ENCODE measurements at places on chromosomes 4 and X.

DNA sequence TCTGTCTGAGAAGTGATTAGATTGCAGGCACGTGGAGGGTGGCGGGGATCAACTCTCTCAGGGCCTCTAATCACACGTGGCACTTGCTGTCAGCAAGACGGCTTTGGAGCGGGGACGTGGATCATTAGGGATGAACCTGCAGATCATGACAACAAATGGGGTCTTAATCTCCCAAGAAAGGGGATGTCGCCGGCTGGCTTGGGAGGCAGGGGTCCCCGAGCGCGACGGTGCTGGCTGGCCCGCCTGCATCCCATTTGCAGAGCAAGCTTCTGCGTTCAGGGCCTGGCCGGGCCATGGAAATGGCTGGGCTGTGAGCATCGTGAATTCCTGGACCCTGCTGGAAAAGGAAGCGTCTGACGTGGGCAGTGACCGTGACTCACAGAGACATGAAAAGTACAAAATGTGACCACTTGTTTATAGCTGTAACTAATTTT is 85.1 kb upstream of the SHOX start:
- no peak for DNase-seq

- no peak for DNase-seq
These were observed 235.8 kb downstream of the DCLK2 start for GRCh38 chr4:150314031-150314430.

DNA sequence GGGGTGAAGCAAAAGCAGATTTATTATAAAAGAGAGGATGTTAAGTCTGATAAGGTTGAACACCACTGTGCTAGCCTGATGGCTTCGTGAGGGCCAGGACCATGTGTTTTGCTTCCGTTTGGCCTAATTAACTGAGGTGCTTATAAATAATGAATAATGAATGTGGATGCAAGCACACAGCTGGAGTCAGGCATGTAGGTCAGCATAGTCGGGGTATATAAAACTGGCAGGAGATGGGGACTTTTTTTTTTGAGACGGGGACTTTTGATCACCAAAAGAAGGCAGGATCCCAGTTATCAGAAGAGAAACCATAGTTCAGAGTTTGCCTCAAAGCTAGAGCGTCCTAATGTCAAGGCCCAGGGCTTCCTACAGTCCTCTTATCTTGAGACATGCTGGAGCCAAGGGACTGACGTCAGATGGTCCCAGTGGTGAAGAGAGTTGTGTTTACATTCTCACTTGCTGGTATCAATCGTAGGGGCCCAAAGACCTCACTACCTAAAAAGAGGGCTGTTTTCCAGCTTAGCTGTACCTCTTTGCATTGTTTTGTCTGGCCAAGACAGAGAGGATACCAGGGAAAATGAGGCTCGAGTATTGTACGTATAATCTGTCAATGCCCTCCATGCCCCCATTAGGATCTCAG is 50.4 kb downstream of the RTL9 start:
- DNase-seq, result no peak

DNA sequence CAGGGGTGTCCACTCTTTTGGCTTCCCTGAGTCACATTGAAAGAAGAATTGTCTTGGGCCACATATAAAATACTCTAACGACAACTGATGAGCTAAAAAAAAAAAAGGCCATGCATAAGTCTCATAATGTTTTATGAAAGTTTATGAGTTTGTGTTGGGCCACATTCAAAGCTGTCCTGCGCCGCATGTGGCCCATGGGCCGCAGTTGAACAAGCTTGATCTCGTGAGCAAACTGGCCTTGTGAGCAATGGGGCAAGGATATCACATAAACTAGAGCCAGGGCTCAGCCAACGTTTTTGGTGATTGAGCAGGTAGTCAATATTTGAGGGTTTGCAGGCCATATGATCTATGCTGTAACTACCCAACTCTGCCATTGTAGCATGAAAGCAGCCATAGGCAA is 44.6 kb upstream of the PHKA2 start:
- DNase-seq, result no peak

- no peak for DNase-seq
These were observed 11.3 kb upstream of the PLAC1 start for GRCh38 chrX:134669378-134670098.

DNA sequence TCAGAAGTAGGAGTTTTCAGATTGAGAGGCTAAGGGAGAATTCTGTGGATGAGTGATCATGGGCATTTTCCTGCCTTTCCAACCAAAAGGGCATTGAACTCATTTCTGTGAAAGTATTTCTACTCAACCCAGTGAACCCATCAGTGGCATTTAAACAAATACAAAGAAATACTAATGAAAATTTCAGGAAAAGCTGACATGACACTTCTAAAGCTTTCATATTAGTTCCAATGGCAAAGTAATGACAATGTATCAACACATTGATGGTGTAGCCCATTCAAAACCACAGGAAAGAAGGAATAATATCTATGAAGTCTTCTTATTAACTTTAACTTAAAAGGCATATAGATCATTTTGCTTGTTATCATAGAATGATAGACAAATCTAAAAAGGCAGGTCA is 183.5 kb upstream of the ANXA10 start:
- DNase-seq, result no peak

DNA sequence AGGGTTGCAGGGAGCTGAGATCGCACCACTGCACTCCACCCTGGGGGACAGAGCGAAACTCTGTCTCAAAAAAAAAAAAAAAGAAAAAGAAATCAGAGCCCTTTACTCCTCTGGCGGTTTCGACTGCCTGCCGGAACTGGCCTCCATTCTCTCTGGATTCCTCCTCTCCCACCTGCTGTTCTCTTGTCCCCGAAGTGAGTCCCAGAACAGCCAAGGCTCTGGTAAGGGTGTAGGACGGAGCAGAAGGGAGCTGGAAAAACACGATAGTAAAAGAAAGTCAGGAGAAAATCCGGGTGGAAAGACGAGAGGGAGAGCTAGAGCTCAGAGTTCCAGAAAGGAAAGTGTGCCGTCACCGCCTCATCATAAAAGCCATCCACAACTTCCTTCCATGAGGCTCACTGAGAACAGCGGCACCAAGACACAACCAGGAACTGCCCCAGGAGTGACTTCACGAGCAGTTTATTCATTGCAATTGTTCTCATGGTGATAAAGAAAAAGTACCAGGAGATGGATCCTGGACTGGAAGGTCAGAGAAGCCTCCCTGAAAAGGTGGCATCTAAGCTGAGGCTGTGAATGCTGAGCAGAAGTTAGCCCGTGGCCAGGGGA is 12.3 kb downstream of the TLR3 start:
- no peak for DNase-seq

DNA sequence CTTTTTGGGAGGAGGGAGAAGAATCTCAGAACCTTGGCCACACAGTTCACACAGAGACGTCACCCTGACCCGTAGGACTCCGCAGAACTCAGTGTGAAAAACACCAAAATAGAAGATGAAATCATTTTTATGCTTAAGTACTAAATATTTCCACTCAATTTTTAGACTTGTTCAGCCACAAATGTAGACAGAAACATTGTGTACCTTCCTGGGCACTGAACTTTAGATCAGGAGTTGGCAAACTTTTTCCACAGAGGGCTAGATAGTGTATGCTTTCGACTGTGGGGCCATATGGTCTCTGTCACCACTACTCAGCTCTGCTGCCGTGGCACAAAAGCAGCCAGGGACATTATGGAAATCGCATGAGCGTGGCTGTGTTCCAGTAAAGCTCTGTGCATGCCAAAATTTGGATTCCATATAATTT is 61.8 kb upstream of the STOX2 start:
- no peak for DNase-seq

GRCh38 chr4:52248820-52249219 is 197.7 kb downstream of the SPATA18 start:
- DNase-seq, result no peak

DNA sequence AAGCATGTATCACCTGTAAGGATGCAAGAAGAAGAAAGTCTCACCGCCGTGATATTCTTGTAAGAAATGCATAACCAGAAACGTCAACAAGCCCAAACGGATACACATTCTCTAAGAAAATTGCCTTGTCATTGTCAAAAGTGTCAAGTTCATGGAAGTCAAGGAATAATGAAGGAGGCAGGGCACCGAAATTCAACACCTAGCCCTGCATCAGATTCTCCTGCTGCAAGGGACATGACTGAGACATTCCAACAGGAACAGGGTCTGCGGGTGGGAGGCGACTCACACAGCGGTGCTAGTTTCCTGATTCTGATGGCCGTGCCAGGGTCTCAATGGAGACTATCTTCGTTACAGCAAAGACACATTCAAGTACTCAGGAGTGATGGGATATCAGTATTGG is 26.7 kb downstream of the IRF2 start:
- DNase-seq, result no peak

DNA sequence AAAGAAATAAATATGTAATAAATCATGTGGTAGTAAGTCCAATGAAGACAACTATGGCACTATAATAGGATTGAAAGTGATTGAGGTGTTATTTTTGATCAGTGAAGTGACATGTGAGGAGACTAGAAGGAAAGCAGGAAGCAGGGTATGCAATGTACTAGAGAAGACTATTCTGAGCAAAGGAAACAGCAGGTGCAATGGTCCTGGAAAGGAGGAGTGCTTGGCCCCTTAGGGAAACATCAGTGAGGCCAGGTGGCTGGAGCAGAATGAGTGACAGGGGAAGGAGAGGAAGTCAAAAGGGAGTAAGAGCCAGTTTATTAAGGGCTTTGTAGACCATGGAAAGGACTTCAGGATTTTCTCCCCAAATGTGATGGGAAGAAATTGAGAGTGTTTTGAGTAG is 207.6 kb upstream of the HCCS start:
- DNase-seq, result no peak

DNA sequence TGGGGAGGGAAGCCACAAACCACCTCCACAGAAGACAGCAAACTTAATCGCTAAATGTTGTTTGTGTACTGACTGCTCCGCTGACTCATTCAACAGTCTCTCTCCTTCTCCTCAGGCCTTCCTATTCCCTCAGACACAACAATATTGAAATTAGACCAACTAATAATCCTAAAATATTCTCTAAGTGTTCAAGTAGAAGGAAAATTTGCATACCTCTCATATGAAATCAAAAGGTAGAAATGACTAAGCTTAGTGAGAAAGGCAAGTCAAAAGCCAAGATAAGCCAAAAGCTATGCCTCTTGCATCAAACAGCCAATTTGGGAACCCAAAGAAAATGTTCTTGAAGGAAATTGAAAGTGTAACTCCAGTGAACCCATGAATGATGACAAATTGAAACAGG is 75.7 kb upstream of the ARHGAP24 start:
- DNase-seq, result no peak

GRCh38 chrX:133415276-133416105 is at the start of gene GPC4:
GPC4 (minus strand) TSS chrX:133415489; CDS start chrX:133414965, 524 bp downstream.
- DNase-seq, result no peak

GRCh38 chr4:138241281-138242075 is 671 bp downstream of the SLC7A11 start:
- DNase-seq, result no peak

DNA sequence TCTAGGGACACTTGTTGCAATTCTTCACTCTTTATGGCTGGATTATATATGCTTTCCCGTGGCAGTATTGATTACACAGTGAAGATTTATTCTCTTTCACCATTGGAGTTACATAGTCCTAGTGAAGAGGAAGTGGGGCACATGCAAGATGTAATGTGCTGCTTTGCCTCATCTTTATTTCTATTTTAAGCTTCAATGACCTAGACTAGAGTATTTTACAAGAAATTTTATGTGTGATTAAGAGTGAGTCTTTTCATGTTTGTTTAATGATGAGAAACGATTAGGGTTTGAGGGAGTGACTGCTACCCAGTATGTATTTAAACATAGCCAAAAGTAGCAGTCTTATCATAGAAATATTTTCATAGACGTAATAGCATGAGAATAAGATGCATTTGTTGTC is 30.8 kb downstream of the DIAPH2 start:
- DNase-seq, result no peak

GRCh38 chrX:21493226-21493830 is 119.1 kb downstream of the CNKSR2 start:
- no peak for DNase-seq

GRCh38 chr4:72604324-72604723 is 35.3 kb upstream of the ADAMTS3 start:
- DNase-seq, result no peak

DNA sequence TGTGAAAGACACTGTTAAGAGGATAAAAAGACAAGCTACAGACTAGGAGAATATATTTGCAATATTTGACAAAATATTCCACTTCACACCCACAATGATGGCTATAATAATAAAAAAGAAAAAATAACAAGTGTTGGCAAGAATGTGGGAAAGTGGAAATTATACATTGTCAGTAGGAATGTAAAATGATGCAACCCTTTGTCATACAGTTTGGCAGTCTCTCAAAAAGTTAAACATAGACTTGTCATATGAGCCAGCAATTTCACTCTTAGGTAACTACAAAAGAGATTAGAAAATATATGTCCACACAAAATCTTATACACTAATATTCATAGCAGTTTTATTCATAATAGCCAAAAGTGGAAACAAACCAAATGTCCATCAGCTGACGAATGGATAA is 5.2 kb upstream of the RADX start:
- no peak for DNase-seq

DNA sequence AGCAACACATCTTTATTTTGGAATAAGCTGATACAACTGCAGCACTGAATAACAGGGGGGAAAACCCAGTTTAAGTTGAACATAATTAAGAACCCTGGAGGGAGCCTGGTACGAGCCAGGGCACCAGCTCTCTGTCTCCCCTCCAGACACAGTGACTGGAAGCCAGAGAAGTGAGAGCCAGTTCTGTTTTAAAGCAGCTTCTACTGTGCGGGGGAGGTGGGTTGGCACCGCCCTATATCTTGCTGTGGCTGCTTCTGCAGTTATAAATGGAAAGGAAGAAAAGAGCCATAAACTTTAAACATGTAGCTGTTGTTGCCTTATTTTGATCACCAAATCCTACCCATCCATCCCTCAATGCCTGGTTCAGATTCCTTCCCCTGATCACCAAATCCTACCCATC is 207.9 kb upstream of the ANXA3 start:
- DNase-seq, result no peak

DNA sequence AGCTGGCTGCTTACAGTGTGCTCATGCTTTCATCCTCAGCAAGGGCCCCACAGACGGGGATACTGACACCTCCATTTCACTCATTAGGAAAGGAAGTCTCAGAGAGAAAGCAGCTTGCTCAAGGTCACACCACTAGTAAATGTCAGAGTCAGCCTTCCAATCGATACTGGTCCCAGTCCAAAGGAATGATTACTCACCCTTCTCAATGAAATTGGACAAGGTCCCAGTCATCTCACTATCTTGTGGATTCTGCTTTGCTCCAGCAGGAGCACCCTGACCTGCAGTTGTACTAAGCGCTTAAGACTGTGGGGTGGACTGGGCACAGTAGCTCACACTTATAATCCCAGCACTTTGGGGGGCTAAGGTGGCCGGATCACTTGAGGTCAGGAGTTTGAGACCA is 132.2 kb upstream of the SLC34A2 start:
- no peak for DNase-seq

- no peak for DNase-seq
These were observed 16.1 kb upstream of the CRMP1 start for GRCh38 chr4:5908876-5909427.

GRCh38 chr4:70583952-70584834 is 7.9 kb upstream of the AMBN start:
- DNase-seq, result no peak

DNA sequence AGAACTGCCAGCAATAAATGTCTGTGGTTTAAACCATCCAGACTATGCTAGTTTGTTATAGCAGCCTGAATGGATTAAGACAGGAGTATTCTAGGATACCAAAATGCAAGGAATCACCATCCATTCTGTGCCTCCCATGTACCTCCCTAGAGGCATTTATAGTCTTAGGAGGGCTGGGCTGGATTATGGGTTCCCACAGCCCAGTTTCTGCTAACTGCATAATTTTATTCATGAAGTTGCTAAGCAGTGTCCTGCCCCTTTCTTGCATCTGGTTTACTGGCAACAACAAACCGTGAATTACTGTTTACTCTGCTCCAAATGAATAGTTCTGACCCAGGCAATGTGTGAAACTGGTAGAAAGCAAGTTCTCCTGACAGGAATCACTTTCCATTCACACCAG is 67.1 kb upstream of the PRKX start:
- no peak for DNase-seq

Data from stimulated activated CD8-positive, alpha-beta memory T cell treated with anti-CD3 and anti-CD28 coated beads, Interleukin-15, amount 100 ng/mL, for 4 hours (primary cell).